ENCODE measurements at places on chromosomes 6 and 20. TPM values are rescaled to one million over a fixed set of nuclear protein-coding genes. Genes with fewer than 3 reads are reported as not detected.
A peak's percentile ranks its signal among the peaks of the same experiment; 100 is the strongest.

The ZSCAN23 gene
- total RNA-seq: not detected

GRCh38 chr6:11522812-11523605 lies 14.5 kb upstream of the TMEM170B start:
- H3K4me3 ChIP-seq: no peak overlapping the region
- H3K36me3 ChIP-seq: no peaks in the 10 kb centered on the region
- no peaks in the 10 kb centered on the region for H3K27me3 ChIP-seq
- H3K4me1 ChIP-seq: no peaks in the 10 kb centered on the region
- DNase-seq: no peak

GRCh38 chr20:48025661-48026060 lies 240.4 kb upstream of the SULF2 start:
- no peak overlapping the region for H3K4me3 ChIP-seq
- DNase-seq: no peak
- H3K27ac ChIP-seq: no peak overlapping the region
- H3K4me1 ChIP-seq: no peaks in the 10 kb centered on the region
- H3K27me3 ChIP-seq: no peaks in the 10 kb centered on the region

The POLR1H gene
- 22.8 TPM for total RNA-seq

The IPCEF1 gene
- 12.0 TPM for total RNA-seq

DNA sequence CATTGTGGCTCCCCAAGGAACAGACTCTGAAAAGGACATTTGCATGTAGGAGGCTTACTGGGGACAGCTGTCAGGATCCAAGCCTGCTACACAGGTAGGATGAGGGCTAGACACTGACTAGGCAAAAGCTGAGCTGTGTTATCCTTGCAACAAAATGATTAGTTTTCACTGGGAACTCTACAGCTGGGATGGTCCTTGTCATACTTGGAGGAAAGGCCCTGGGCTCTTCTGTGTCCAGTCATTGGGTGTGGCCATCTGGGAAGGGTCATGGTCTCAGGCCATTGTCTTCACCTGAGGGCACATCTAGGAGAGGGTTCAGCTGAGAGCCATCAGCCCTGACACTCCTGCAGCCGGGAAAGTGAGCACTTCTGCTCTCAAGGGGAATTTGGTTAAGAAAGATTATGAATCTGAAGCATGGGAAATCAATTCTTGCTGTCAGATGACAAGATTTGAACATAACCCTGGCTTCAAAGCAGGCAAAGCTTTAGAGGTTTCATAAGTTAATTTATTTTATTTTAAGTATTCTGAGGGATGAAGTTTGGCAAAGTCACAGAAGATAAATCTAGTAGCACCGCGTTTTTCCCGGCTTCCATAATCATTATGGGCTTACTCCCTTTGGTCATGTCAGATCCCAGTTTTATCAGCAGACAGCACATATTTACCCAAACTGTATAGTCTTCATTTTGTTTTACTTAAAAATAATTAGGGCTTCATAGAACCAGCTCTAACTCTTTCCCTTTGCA lies 78.4 kb upstream of the SLC22A23 start:
- H3K27ac ChIP-seq: peak overlapping the region; percentile 93
- no peak for DNase-seq
- no peak overlapping the region for H3K4me3 ChIP-seq

The GCNT2 gene
- 75.7 TPM for total RNA-seq

The CLPSL2 gene
- total RNA-seq: not detected

DNA sequence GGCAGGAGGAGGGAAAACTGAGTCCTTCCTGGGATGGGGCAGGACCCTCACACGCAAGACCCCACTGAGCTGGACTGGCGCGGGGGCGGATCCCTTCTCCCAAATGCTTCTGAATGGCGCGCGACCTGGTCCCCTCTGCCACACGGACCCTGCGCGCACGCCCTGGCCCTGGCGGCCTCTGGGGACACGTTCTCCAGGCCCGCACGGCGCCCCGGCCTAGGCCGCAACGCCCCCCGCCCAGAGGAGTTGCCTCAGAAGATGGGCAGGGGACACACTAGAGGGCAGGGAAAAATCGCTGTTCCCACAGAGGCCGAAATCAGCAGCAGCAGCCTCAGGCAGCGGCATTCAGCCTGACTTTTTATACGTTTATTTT lies 45.2 kb upstream of the OSTM1 start:
- H3K36me3 ChIP-seq: no peaks in the 10 kb centered on the region
- peaks cover 67% of the 10 kb centered on the region for H3K27me3 ChIP-seq
- H3K4me3 ChIP-seq: no peak overlapping the region

DNA sequence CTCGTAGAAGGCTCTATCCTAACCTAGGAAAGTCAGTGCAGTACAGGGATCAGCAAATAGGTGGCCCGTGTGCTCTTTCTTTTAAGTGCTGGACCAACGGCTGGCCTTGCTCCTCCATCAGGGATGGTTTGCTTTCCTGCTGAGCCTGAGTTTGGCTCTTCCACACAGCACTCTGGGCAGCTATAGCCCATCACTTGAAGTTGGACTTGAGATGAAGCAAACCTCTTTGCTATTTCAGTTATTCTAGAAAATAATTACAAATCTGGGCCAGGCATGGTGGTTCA lies 66.9 kb upstream of the KCNK16 start:
- no peak for DNase-seq
- H3K4me3 ChIP-seq: no peak overlapping the region
- H3K27ac ChIP-seq: no peak overlapping the region

The RBPJL gene
- total RNA-seq: not detected

- H3K27ac ChIP-seq: no peak overlapping the region
- peaks cover 21% of the 10 kb centered on the region for H3K4me1 ChIP-seq
- no peaks in the 10 kb centered on the region for H3K36me3 ChIP-seq
These were observed 2.3 kb upstream of the DLK2 start for GRCh38 chr6:43457643-43458042.

DNA sequence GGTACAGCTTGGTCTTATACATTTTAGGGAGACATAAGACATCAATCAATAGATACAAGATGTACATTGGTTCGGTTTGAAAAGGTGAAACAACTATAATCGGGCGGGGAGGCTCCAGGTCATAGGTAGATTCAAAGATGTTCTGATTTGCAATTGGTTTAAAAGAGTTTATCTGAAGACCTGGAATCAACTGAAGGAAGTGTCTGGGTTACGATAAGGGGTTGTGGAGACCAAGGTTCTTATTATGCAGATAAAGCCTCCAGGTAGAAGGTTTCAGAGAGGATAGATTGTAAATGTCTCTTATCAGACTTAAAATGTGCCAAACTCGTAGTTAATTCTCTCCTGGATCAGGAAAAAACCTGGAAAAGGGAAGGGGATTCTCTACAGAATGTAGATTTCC lies 5.9 kb upstream of the SERPINB6 start:
- H3K36me3 ChIP-seq: no peaks in the 10 kb centered on the region
- no peaks in the 10 kb centered on the region for H3K27me3 ChIP-seq
- DNase-seq: no peak
- H3K4me3 ChIP-seq: no peak overlapping the region
- H3K4me1 ChIP-seq: no peaks in the 10 kb centered on the region

GRCh38 chr6:43021270-43022047 lies at the start of gene RRP36:
TSS of gene RRP36 (plus strand) at chr6:43021623. CDS start at chr6:43021655, 32 bp downstream.
- DNase-seq: peak; percentile 72
- no peaks in the 10 kb centered on the region for H3K27me3 ChIP-seq
- peak within 1 kb of the TSS; percentile 69 for H3K4me3 ChIP-seq
- peak within 1 kb of the TSS; percentile 82 for H3K27ac ChIP-seq
- H3K4me1 ChIP-seq: peaks cover 11% of the 10 kb centered on the region

- H3K4me1 ChIP-seq: no peaks in the 10 kb centered on the region
- H3K36me3 ChIP-seq: no peaks in the 10 kb centered on the region
- no peak overlapping the region for H3K4me3 ChIP-seq
- peak; percentile 93 for DNase-seq
- no peak overlapping the region for H3K27ac ChIP-seq
- no peaks in the 10 kb centered on the region for H3K27me3 ChIP-seq
These were observed 117.8 kb upstream of the SPACA1 start for GRCh38 chr6:87929843-87930288.

The PAK1IP1 gene
- total RNA-seq: 6.8 TPM

The TNFAIP3 gene
- total RNA-seq: 19.3 TPM

DNA sequence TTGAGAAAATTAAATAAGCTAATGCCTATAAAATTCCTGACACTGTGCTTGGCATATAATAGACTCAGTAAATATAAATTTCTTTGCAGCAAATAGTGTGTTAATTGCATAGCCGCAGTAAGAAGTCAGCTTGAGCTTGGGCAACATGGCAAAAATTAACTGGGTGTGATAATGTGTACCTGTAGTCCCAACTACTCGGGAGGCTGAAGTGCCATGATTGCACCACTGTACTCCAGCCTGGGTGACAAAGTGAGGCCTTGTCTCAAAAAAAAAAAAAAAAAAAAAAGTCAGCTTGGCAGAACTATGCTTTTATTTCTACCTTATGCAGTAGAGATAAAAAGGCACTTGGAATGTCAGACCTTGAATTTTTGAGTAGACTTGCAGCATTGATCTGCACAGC lies 121.8 kb downstream of the AKAP7 start:
- no peaks in the 10 kb centered on the region for H3K4me1 ChIP-seq
- no peaks in the 10 kb centered on the region for H3K36me3 ChIP-seq
- no peaks in the 10 kb centered on the region for H3K27me3 ChIP-seq
- no peak for DNase-seq
- no peak overlapping the region for H3K27ac ChIP-seq

All from Peyer's patch (tissue), 4 donors.